ENCODE measurements at places on chromosomes 4 and X.

DNA sequence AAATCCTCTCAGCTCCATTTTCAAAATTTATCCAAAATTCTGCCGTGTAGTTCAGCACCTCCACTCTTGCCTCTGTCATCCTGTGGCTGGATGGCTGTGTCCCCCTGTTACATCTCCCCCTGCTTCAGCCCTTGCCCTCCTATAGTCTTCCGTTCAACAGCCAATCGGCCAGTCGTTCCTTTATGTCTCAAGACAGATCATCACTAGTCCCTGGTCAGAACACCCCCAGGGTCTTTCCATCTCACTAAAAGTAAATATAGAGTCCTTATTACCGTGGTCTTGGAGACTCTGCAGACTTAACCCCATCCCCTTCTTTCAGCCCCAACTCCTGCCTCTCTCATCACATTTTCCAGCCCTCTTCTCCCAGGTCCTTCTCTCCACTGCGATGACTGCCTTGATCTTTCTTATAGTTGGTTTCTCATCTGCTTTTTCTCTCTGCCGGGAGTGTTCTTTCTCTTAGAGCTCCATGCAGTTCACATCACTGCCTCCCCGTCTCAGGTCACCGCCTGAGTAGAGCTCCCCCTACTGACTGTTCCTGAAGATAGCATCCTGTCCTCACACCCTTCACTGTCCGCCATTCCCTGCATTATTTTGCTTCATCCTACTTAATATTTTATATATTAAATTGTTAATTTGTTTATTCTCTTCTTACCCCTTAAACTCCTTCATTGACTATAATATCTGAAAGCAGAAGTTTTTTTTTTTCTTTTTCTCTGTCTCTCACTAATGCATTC lies 736.9 kb upstream of the MAGEB2 start:
- no peak for DNase-seq

GRCh38 chr4:6107114-6107791 lies 89.0 kb upstream of the C4orf50 start:
- no peak for DNase-seq

- no peak for DNase-seq
Observed at GRCh38 chrX:149487292-149487691, 17.8 kb downstream of the IDS start.

GRCh38 chrX:1521459-1521956 lies 15.5 kb downstream of the P2RY8 start:
- DNase-seq: no peak

GRCh38 chr4:4762909-4763821 lies 96.3 kb upstream of the MSX1 start:
- peak; percentile 45 for DNase-seq

- no peak for DNase-seq
Observed at GRCh38 chr4:56662782-56663468, 18.2 kb downstream of the HOPX start.

DNA sequence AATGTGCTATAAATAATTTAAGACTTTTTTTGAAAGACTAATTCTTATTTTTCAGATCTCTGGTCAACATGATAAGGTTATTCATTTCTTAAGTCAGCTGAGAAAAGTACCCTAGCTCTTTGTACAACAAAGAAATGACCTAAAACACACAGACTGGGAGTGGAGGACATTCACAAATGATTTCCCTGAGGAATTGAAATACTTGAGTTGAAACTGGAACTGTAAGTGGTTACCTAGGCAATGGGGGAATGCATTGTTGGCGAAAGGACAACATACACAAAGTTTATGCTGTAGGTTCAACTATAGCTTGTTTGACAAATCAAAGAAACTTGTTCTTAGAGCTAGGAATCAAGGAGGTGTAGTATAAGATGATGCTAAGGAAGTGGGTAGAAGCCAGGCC lies 915.5 kb downstream of the FAT4 start:
- DNase-seq: no peak

GRCh38 chrX:11185861-11186260 lies 74.7 kb downstream of the HCCS start:
- DNase-seq: no peak

DNA sequence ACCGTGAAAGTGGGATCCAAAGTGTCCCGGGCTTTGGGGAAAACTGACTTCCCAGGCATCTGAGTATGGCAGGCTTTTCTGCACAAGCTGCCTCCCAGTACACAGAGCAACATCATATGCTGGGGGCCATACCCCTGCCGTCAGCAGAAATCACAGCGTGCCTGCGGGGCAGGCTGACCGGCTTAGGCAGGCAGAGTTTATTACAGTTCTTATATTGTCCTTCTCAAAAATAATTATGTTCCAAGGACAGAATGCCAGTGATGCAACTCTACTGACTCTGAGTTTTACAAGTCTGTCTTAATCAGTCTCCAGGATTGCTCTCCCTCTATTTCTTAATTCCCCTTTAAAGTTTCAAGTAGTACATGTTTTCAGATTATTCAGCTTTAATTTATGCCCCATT lies 37.0 kb downstream of the IL21 start:
- no peak for DNase-seq

GRCh38 chr4:17068392-17068791 lies 169.9 kb upstream of the LDB2 start:
- no peak for DNase-seq

DNA sequence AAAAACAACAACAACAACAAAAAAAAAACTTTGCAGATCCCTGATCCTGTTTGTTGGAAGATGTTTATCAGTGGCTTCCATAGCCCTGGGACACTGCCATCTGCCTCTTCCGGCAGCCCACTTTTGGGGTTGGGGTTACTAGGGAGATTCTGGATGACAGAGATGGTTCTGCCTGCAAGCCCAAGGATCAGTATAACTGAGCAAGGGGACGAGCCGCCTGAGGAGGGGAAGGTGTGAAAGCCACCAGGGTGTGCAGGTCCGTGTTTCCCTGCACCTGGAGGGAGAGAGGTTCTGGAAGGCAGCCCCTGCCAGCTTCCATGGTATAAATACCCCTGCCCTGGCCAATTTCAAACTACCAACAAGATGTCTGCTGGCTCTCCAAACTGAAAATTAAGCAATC lies 41.5 kb downstream of the PPP2R2C start:
- DNase-seq: no peak

DNA sequence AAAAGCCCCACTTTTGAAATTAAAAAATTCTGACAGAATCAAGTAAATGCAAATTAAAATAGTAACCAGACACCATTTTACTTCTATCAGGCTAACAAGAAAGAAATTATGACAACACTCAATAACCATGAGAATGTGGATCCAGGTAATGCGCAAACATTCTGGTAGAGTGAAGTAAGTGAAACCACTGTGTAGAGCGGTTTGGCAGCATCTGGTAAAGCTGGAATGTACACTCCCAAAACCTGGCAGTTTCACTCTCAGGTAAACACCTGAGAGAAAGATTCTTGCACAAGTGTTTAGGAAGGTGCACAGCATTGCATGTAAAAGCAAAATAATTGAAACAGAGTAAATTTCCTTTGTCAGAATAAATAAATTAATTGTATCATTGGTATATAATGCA lies 81.8 kb downstream of the TRIML1 start:
- no peak for DNase-seq

- no peak for DNase-seq
Observed at GRCh38 chrX:68710870-68711576, 63.6 kb downstream of the STARD8 start.

DNA sequence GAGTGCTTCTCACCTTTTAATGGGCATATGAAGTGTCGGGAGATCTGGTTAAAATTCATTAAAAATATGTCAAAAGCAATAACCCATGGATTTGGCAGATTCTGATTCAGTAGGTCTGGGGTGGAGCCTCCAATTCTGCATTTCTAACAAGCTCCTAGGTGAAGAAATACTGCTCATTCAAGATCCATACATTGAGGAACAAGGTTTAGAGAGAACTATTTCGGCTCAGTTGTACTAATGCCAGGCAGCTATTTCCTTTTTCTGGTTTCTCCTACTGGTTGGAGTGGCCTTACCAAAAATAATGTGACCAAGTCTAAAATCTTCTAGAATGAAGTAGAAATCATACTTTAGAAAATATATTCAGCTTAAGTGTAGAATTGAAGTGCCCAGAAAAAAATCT lies 117.5 kb downstream of the TSPAN7 start:
- DNase-seq: no peak

DNA sequence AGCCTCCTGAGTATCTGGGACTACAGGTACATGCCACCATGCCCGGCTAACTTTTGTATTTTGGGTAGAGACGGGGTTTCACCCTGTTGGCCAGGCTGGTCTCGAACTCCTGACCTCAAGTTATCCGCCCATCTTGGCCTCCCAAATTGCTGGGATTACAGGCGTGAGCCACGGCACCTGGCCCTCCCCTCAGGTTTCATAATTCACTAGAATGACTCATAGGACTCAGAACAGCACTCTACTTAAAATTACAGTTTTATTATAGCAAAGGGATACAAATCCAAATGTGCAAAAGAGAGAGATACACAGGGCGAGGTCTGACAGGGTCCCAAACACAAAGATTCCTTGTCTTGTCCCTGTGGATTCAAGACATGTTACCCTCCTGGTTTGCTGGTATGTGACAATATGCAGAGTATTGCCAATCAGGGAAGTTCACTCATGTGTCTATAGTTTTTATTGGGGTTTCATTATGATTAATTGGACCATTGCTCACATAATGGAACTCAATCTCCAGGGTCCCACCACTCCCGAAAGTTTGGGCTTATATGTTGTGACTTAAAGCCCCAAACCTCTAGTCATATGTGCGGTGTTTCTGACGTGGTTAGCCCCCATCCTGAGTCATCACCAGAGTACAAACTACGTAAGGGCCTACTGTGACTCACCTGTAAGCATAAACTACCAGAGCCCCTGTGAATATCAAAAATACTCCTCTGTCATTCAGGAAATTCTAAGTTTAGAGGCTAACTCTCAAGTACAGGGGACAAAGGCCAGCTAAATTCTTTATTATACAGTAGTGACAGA lies 5.2 kb downstream of the YIPF6 start:
- DNase-seq: no peak

- peak; percentile 92 for DNase-seq
Observed at GRCh38 chrX:2325076-2325784, 175.5 kb downstream of the DHRSX start.

DNA sequence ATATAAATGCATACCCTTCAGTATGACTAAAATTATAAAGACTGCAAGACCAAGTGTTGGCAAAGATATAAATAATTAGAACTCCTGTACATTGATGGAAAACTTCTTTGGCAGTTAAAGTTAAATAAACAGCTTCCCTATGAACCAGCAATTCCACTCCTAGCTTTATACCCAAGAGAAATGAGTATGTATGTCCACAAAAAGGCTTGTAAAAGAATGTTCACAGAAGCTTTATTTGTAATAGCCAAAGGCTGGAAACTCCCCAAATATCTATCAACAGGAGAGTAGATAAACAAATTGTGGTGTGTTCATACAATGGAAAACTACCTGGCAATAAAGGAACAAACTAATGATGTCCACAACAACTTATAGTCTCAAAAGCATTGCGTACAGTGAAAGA lies 184.8 kb downstream of the AMELX start:
- no peak for DNase-seq

GRCh38 chr4:153722036-153722435 lies 37.8 kb downstream of the RNF175 start:
- no peak for DNase-seq

GRCh38 chr4:69066945-69067344 lies 29.3 kb upstream of the UGT2B7 start:
- no peak for DNase-seq

DNA sequence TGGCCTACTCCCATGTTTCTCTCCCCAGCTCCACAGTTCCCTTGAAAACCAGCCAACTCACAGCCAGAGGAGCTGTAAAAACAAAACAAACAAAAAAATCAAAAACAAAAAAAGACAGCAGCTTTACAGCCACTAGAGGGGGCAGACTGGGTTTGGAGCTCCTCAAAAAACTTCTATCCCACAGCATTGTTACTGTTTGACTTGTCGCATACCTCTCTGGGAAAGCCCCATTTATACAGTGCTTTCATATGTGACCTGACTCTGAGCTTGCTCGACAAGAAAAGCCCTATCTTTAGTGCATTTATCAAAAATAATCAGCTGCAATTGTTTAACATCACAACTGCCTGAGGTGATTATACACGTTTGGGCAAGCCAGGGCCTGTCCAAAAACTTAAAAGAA lies 21.6 kb downstream of the TSPAN6 start:
- peak; percentile 38 for DNase-seq

DNA sequence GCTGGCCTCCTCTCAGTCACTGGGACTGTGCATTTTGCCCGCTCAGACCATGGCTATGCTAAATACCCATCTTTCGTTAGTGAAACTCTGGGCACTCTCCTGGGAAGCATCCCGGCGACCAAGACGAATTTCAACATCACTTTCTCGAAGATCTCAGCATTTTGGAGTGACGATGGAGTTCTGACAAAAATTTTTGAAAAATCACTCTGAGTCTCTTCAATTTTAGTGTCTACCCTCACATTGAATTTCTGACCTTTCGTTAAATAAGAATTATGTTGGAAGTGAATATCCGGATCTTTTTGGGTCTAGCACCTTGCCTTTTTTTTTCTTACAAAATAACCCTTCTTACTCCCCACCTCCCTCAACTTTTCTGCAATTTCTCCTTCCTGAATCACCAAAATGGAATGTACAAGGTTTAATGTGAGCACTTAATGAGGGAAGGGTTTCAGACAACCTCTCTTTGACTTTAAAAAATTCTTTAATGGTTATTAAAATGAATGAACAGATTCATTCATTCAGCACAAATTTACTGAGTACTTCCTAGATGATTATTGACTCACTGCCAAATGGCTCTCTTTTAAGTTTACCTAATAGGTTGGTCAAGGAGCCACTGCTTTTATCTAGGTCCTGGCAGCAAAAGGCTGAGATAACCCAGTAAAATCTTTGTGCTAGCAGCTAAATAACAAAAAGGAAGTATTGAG lies 746 bp upstream of the AADAT start:
- DNase-seq: peak; percentile 22

DNA sequence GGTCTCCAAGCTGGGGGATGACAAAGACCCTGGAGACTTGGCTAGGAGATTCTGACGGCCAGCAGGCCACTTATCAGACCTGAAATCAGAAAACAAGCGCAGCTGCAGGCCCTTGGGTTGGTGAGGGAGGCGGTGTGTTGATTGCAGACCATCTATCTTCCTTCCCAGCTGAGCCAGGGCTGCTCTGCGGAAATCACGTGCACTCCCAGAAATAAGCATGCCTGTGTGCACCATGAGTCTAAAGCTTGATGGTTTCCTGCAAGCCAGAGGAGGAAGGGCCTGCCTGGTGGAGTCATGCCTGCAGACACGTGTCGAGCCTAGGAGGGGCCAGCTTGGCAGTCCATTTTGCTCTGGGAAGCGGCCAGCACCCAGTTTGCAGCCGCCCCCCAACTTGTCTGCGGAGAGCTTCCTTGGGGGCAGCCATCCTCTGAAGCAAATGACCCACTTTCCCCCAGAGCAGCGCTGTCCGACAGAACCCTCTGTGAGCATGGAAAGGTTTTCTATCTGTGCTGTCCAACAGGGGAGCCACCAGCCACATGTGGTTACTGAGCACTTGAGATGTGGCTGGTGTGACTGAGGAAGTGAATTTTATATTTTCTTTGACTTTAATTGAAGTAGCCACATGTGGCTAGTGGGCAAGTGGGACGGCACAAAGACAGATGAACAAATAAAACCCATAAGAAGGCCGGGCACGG lies 175.7 kb upstream of the BCOR start:
- DNase-seq: no peak

- DNase-seq: no peak
Observed at GRCh38 chr4:103067841-103068547, 8.6 kb downstream of the SLC9B2 start.

All from right lung (tissue), 10 donors.